ENCODE measurements at places on chromosomes 4 and X.

DNA sequence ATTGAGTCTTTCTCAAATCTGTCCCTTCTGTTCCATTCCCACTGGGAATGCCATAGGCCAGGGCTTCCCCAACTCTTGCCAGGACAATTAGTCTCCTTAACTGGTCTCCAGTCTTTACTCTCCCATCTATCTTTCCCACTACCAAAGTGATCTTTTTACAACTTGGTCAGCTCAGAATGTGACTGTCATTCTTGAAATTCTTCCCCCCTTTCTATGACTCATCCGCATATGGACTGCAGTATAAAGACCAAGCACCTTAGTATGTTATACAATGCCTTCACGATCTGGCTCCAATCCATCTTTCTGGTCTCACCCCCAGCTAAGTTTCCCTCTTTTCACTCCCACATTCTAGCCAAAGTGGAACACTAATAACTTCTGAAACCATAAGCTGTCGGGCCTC is 383.8 kb downstream of the OPHN1 start:
- DNase-seq: no peak

DNA sequence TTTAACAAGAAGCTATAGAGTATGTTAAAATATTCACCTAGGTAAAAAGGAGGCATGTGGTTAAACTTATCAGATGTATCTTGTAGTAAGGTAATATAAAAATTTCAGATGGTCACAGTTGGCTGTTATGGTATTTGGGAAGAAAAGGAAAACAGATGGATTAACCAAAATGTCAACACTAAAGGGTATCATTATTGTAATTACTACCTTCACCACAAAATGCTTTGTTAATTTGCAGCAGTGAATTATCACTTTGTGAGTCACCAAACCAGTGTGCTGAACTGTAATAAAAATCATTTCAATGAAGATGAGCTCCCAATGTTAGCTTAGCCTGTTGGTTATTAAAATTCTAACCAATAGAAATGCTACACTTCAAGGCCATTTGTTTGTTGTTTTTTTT is 233.9 kb downstream of the RPA4 start:
- no peak for DNase-seq

DNA sequence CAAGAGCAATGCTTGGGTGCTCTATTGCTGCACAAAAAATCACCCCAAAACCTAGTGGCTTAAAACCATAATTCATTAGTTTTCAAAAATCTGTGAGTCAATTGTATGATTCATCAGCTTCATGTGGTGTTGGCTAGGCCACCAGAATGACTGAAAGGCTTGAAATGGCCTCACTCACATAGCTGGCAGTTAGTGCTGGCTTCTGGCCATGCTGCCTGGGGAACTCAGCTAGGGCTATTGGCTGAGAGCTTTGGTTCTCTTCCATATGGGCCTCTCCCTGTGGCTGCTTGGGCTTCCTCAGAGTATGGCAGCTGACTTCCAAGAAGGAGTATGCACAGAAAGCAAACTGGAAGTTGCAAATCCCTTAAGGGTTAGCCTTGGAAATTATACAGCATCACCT is 3.1 kb upstream of the MTMR1 start:
- no peak for DNase-seq

- no peak for DNase-seq
Measured at GRCh38 chrX:15866147-15866546, 11.5 kb upstream of the AP1S2 start.

DNA sequence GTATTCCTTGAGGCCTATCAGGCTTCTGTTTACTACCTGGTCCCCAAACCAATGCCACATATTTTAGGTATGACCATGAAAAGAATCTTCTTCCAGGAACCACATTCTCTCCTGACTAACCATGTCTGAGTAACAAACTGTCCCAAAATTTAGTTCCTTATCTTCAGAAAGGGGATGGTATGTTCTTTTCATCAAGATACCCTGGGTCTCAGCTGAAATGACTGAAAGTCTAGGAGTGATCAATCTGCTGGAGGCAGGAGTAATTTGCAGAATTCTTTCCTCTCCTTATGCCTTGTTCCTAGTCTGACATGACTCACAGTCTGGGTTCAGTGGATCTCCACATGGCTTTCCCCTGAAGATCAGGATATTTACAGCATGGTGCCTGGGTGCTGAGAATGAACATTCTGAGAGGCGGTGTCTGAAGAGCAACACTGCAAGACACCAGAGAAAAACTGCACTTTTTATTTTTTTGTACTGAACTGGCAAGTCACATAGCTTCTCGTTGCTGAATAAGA is 665.5 kb downstream of the TLL1 start:
- DNase-seq: no peak

All from stimulated activated naive B cell treated with anti-CD40 and anti-IgM and Interleukin-4, amounts not matched to agents 10 μg/mL and 1 μg/mL and 100 μg/mL, for 72 hours (primary cell).